LHCN-M2 (cell line): ENCODE measurements at places on chromosomes 11 and 22. TPM values are rescaled to one million over a fixed set of nuclear protein-coding genes. Genes with fewer than 3 reads are reported as not detected.

The MYOD1 gene
- total RNA-seq, result 421 and 521 TPM in 2 replicates

The FXYD2 gene
- total RNA-seq, result not detected in 2 replicates

DNA sequence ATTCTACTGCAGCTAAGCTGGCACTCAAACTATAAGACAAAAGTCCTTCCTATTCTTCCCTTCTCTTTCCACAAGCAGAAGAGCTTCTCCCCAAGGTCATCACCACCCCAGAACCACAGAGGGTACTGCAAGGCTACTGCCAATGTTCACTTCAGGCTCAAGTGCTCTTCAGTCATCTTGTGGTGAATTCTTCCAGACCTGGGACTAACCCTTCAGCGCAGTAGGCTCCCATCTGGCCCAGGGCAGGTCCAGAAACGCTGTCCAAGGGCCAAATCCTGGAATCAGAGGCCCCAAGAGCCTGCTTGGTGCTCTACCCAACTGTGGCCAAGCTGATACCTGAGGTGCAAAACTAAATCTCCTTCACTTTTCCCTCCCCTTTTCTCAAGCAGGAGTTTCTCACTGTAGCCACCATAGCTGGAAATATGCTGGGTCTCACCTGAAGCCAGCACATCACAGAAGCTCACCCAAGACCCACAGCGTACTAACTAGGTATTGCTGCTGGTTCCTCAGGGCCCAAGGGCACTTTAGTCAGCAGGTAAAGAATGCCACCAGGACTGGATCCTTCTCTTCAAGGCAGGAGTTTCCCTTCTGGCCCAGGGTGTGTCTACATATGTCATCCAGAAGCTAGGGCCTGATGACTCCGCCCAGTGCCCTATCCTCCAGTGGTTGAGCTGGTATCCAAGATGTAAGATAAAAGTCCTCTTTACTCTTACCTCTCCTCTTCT is 27.8 kb downstream of the FCHSD2 start:
- no peak for DNase-seq

- no peak for DNase-seq
These were observed 954.2 kb upstream of the RAG2 start for GRCh38 chr11:37552284-37552683.

The KMT2A gene
- total RNA-seq, result 26.5 and 28.1 TPM in 2 replicates

DNA sequence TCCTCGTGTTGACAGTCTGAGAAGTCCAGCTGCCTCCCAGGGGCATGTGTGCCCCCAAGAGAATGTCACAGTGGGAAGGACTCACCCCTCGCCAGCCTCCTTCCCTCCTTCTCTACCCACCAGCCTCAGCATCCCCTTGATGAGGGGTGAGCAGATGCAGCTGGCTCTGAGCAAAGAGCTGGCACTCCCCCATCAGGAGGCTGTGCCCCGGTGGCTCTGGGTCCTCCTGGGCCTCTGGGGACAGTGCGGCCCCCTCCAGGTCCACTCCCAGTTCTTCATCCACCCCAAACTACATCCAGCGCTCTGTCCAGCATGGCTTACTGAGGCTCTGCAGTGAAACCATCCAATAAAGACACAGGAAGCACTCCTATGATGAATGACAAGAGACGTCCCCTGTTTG is 210.4 kb downstream of the BRD1 start:
- no peak for DNase-seq

The NTM gene
- 45.6 and 50.4 TPM in 2 replicates for total RNA-seq

DNA sequence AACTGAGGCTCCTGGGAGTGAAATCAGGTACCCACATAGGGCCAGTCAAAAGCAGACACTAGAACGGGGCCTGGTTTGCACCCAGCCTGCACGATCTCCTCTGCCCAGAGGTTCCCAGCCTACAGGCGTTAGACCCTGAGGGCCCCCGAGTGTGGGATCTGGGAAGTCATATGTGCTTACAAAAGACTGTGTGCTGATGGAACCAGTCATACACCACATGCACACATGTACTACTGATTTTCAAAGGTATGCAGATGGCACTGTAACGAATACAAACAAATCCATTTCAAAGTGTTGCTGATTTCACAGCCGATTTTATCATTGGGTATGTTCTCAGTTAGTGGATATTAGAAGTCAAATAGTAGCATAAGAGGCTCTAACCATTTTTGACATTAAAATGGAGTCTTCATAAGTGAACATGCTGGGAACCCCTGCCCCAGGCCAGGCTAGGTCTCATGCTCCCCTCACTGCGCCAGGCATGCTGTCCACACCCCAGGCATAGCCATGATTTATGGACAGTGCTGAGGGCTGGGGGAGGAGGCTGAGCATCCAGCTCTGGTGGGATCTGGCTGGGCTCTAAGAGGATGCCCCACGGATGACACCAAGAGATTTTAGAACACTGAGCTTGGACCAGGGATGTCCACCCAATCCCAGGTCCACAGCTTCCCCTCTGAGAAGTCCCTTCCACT is 38.6 kb upstream of the LRRC32 start:
- no peak for DNase-seq

DNA sequence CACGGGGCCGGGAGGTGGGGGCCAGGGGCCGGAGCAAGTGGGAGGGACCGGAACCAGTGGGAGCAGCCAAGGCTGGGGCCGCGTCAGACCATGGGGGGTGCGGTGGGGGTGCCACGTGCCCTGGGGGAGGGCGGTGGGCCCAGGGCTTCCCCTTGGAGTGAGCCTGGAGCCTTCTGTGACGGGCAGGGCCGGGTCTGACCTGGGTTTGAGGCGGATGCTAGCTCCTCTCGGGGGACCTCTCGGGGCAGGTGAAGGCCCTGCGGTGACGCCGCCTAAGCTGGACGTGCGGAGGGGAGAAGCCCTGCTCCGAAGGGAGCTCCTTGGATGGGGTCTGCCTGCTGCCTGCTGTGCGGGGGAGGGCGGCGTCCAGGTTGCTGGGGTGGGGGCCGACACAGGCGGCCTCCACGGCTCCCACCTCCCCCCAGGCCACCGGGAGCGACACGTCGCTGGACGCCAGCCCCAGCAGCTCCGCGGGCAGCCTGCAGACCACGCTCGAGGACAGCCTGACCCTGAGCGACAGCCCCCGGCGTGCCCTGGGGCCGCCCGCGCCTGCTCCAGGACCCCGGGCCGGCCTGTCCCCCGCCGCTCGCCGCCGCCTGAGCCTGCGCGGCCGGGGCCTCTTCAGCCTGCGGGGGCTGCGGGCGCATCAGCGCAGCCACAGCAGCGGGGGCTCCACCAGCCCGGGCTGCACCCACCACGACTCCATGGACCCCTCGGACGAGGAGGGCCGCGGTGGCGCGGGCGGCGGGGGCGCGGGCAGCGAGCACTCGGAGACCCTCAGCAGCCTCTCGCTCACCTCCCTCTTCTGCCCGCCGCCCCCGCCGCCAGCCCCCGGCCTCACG is 115.0 kb downstream of the CACNA1I start:
- DNase-seq, result no peak

DNA sequence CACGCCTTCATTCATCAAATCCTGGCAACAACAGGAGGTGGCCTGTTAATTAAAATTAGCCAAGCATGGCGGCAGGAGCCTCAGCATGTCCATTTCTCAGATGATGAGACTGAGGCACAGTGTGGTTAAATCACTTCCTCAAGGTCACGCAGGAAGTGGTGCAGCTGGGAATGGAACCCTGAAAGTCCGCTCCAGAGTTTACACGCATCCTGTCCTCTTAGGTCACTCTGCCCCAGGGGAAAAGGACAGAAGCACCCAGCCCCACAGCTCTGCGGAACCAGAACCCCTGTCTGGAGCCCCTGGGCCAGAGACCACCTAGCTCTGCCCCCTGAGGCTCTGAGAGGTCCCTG is 19.6 kb downstream of the RPL3 start:
- no peak for DNase-seq

- DNase-seq, result no peak
These were observed 143.6 kb downstream of the WNT11 start for GRCh38 chr11:76062733-76063132.

- no peak for DNase-seq
These were observed 2.2 kb downstream of the CRYBA4 start for GRCh38 chr22:26623984-26624383.

The ENTHD1 gene
- total RNA-seq, result not detected in 2 replicates

- no peak for DNase-seq
These were observed 23.8 kb upstream of the CAPRIN1 start for GRCh38 chr11:34027516-34028408.

DNA sequence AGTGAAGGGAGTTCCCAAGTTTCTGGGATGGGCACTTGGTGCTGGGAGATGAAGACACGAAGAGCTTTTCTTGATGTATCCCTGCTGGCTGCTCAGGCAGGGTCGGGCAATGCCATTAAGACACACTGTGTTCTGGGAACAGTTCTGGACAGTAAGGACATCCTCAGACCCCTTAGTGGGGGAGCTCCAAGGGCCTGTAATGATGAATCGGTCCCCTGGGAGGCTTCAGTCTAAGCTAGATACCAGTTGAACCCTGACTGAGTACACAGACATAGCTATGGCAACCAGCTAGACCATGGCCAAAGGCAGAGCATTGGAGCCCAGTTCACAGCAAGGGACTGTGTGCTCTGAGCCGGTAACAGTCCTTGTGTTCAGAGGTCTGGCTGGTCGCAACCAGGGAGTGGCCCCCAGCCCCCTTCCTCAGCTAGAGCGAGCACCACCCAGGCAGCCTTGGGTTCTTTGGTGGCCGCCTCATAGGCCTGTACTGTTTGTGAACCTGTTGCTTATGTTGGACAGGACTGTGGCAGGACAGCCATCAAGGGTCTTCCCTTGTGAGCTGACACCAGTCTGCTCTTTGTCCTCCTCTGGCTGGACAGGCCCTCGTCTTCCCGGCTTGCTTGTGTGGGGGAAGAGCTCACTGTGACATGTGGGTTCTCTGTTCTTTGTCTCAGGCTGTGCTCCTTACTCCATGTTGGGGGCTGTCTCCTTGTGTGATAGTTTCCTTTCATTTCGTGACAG is 25.0 kb downstream of the MED15 start:
- peak; percentile 55 for DNase-seq

The SELENOH gene
- total RNA-seq, result 123 and 183 TPM in 2 replicates

GRCh38 chr11:100574894-100575769 is 112.0 kb upstream of the ARHGAP42 start:
- peak; percentile 40 for DNase-seq

GRCh38 chr11:29782447-29782846 is 234.4 kb downstream of the KCNA4 start:
- no peak for DNase-seq

- DNase-seq, result no peak
These were observed 22.0 kb upstream of the CTSC start for GRCh38 chr11:88359541-88359940.

- DNase-seq, result no peak
These were observed 140.5 kb downstream of the MIAT start for GRCh38 chr22:26797910-26798309.
